ENCODE measurements at places on chromosomes 11 and 22.

DNA sequence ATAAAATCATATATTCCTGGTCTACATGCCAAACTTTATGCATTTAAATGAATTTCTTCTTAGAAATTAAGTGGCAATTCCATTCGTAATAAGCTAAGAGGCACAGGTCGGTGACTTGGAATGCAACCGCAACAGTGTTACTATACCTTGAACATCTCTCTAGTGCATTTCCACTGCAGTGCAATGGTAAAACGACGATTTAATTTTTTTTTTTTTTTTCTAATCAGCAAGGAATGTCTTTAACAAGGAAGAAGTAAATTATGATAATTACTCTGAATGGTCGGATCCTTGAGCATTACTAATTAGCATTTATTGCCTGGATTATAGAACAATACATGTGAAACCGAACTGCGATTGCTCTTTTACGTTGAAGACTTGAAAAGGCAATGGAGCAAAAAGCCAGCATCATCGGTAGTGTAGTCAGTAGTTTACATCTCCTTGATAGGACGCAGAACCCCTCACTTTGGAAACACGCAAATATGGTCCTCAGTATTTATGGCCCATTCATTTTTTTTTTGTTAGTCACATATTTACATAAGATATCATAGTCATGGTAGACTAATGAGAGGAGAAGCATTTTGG is 20.2 kb downstream of the BLID start:
- DNase-seq: no peak

GRCh38 chr11:76803023-76803422 is 19.9 kb downstream of the TSKU start:
- no peak for DNase-seq

- DNase-seq: no peak
These were observed 15.3 kb downstream of the LINC01488 start for GRCh38 chr11:69496631-69497220.

GRCh38 chr11:118058311-118059245 is 18.3 kb upstream of the TMPRSS4 start:
- DNase-seq: no peak

GRCh38 chr22:39147335-39148025 is 5.0 kb downstream of the CBX7 start:
- no peak for DNase-seq

All from stimulated activated CD4-positive, alpha-beta T cell treated with anti-CD3 and anti-CD28 coated beads, Interleukin-2, amount 100 ng/mL, for 4 hours (primary cell).